NCI-H2107 (cell line): ENCODE measurements at places on chromosomes 2 and 18.

DNA sequence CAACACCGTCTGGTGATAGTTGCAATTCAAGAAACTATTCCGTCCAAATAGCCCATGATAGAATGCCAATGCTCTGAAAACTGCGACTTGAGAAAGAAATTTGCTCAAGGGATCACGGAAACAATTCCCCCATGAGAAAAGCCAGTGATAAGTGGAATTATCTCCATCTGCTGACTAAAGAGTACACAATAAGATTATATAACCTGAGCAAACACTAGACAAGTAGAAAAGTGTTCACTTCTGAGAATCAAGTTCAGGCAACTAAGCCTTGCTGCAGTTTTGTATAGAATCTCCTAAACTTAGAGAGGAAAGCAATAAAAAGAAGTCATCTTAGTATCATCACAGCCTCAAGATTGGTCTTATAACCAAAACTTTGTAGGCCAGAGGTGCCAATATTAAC, 336.3 kb upstream of the NRXN1 start:
- DNase-seq = no peak

DNA sequence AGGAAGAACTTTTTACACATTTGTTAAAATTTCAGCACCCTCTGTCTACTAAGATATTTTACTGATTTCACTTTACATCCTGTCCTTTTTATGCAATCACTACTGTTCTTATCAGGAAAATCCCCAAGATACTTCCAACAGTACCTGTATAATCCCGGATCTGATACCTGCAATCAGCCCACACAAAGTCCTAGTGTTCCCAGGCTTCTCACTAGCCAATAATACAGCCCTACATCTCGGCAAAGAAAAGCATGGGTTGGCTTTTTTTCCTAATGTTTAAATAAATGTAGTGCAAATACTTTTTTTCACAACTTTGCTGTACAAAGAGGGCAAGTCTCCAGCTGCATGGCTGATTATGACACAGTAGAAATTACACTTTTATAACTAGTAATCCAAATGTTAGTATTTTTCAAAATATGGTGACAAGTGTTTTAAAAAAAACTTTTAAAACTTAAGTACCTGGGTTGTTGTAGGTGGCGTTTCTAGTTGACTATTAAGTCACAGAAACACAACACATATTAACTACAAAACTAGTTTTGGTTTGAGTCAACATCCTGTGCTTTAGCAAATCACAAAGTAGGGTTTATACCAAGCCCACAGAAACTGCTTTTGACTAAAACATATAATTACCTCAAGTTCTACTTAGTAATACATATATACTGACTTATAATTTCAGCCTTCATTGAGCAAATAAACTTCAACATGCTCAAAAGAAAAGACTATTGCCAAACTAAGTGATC, 19.5 kb downstream of the CNOT11 start:
- DNase-seq = no peak

DNA sequence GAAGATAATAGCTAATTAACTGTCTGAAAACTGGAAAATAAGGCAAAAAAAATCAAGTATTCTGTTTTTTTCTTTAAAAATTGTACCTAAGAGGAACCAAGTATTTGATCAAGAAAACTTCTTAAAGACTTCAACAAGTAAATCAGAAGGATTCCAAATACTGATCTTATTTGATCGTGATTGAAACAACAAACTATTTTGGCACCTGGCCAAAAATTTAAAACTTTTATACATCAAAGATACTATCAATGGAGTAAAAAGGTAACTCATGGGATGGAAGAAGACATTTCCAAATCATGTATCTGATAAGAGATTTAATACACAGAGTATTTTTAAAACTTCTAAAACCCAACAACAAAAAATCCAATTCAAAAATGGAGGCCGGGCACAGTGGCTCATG, 46.7 kb downstream of the CFAP210 start:
- DNase-seq = no peak

- no peak for DNase-seq
These were observed 31.1 kb upstream of the TRAPPC8 start for GRCh38 chr18:31973929-31974546.

DNA sequence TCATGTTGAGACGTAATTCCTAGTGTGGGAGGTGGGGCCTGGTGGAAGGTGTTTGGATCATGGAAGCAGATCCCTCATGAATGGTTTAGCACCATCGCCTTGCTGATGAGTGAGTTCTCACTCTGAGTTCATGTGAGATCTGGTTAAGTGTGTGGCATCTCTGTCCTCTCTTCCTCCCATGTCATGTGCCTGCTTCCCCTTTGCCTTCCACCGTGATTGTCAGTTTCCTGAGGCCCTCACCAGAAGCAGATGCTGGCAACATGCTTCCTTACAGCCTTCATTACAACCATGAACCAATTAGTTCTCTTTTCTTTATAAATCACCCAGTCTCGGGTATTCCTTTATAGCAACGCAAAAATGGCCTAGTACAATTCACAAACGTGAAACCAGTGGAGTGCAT, 14.6 kb upstream of the MCM6 start:
- DNase-seq = no peak

DNA sequence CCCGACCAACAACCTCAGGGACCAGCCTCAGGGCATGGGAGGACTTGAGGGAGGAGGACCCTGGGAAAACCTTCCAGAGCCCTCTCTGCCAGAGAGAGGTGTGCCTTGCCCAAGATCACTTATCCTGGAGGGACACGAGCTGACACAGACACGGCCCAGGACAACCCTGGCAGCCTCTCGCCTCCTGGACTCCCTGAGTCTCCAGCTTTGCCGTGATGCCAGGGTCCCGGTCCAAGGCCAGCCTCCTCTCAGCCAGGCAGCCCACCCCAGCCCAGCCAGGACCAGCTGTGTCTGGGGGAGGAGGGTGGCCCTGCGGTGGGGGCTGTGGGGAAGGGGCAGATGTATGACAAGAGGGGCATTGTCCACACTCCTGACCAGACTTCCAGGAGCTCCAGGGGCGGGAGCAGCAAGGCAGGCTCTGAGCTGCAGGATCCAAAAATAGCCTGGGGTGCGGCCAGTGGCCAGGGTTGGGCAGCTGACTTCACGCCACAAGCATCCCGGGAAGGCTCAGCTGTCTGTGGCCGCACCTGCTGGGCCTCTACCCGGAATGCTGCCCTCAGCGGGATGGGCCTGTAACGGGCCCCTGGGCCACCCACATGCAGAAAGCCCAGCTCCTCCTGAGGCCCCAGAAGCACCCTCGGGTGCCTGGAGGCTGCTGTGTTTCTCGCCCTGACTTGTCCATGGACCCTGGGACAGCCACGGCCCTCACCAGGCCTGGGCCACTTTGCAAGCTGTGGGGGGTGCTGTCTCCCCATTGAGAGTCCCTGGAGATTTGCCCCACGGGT, 65.5 kb upstream of the GPC1 start:
- DNase-seq = no peak

DNA sequence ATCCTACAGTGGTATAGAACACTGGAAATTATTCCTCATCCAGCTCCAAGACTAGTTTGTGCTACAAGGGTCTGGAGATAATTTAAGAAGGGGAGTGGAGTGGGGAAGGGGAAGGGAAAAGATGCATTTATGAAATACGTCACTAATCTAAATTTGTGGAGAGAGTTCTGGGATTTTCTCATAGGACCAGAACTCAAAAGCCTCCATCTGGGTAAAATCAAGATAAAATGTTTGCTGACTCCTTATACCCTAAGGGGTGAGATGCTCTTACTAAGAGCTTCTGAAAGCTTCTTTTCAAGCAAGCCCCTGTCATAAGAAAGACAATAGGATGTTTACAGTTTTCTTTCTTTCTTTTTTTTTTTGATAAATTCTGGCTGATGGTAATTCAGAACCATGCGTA, 88.5 kb upstream of the RBMS1 start:
- DNase-seq = no peak

GRCh38 chr2:212136216-212136795, 402.3 kb downstream of the ERBB4 start:
- DNase-seq = no peak

- DNase-seq = no peak
These were observed 119.4 kb upstream of the PIEZO2 start for GRCh38 chr18:11268741-11269233.

- no peak for DNase-seq
These were observed 179.5 kb downstream of the PTGR3 start for GRCh38 chr18:75029481-75029880.

DNA sequence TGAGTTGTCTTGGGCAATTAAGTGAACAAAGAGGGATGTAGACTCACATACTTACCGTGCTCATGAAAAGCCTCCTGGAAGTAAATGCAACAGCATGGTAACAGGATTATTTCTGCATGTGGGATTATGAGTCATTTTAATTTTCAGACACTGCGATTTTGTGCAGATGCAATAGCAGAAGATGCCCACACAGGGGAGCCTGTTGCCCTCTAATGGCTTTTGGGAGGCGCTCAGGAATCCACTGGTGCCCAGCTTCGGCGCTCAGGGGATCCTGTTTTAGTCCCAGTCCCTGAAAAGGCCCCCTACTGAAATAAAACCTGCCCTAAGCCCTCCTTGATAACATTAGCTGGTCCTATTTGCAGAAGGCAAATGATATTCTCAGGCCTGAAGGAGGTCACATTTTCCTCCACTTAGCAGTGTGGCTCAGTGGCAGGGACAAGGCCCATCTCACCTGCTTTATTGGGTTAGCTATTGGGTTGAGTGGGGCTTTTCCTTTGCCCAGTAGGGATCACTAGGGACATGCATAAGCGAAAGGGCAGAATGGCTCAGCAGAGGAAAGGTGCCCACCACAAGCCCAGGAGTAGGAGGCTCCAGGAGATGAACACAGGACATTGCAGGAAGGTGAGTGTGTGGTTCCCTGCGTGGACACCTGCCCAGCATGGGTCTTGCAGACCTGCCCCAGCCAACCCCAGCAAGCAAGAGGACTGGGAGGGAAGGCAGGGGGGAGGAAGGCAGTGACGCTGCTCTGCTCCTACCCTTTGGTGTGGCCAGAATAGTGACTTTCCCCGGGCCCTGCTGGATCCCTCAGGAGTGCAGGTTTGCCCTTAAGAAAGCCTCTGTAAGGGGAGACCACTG, 26.5 kb upstream of the KCNS3 start:
- DNase-seq = peak; percentile 23

GRCh38 chr2:18750672-18751554, 161.5 kb upstream of the NT5C1B start:
- DNase-seq = no peak

DNA sequence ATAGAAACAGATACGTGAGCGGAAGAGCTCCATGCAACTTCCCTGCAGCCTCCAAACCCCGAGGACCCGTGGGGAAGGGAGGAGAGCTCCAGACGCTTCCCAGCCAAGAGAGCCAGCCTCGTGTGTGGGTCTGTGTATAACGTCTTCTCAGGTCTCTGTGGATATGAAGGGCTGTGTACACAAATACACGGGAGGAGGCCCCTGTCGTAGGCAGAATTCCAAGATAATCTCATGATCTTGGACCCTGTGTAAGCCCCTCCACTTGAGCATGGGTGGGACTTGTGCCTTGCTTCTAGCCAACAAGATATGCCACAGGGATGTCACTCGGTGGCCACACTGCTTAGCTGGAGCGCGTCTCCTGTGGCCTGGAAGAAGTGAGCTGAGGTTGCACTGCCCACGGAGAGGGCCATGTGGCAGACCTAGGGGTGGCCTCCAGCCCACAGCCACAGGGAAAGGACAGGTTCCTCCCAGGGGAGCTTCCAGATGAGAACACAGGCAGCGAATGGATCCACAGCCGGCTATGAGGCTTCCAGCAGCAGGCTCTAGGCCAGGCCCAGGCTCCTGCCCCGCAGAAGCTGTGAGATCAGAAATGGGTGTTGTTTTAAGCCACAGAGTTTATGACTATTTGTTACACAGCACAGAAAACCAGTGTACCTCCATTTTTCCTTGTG, 15.6 kb upstream of the KLF11 start:
- no peak for DNase-seq

GRCh38 chr18:8386669-8387380, 222.4 kb upstream of the RAB12 start:
- DNase-seq = no peak

DNA sequence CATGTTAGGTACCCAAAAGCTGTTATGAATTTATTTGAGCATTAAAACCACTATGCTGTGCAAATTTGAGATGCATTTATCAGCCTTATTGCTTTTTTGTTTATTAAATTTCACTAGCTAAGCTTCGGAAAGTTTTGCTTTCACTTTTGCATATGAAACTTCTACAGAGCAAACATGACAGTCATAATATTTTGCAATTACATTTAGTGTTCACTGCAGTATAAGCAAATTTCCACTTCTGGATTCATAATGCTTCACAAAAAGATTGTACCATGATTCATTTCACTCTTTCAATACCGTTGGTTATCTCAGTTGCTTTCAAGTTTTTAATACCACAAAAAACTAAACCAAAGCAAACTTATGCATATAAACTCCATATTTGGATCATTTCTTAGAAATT, 228.7 kb upstream of the SLC8A1 start:
- DNase-seq = no peak

- DNase-seq = no peak
These were observed 10.2 kb downstream of the NFATC1 start for GRCh38 chr18:79405781-79406575.

- peak; percentile 25 for DNase-seq
These were observed 11.4 kb downstream of the SNED1 start for GRCh38 chr2:241009601-241010530.

- no peak for DNase-seq
These were observed 92.8 kb downstream of the COLEC12 start for GRCh38 chr18:407626-408224.

- no peak for DNase-seq
These were observed 270.5 kb upstream of the NCKAP5 start for GRCh38 chr2:133838642-133839365.

DNA sequence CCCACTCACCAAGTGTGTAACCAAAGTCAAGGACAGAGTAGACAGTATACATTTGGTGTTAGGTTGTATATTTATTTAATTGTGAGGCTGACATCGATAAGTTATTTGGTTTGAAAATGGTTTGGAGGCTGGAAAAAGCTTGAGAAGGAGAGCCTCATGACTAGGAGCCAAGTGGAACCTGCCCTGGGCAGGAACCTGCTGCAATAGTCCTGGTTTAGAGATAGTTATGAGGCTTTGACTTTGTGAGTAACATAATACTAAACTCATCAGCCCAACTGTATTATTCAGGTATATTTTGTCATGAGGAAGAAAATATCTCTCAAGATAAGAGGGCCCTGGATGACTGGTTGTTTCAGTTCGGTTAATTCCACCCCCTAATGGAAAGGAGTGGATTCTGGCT, 234.3 kb upstream of the CYRIA start:
- no peak for DNase-seq

- DNase-seq = no peak
These were observed 73.5 kb downstream of the FIGN start for GRCh38 chr2:163662141-163662780.

DNA sequence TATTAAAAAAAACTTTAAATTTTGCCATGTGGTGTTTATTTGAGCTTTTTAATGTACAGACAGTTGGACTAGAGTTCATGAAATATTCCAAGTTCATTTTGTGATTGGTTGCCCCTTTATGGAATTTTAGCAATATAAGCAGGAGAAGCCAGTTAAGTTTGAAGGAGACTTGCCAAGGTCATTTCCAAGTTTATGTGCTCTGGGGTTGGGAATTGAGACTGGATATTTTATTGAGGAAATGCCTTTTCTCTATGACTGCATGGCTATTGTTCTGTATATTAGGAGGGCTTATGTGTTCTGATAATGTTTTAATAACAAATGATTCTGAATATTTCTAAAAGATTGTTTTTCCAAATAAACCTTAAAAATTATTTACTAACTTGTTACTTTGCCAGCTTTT, 67.0 kb upstream of the TCF4 start:
- no peak for DNase-seq

- no peak for DNase-seq
These were observed 35.2 kb upstream of the SNED1 start for GRCh38 chr2:240963065-240963867.

- DNase-seq = no peak
These were observed 62.2 kb downstream of the OSBPL6 start for GRCh38 chr2:178256382-178257042.
